Central memory CD8-positive, alpha-beta T cell (primary cell): ENCODE measurements at places on chromosomes 2 and 18.

DNA sequence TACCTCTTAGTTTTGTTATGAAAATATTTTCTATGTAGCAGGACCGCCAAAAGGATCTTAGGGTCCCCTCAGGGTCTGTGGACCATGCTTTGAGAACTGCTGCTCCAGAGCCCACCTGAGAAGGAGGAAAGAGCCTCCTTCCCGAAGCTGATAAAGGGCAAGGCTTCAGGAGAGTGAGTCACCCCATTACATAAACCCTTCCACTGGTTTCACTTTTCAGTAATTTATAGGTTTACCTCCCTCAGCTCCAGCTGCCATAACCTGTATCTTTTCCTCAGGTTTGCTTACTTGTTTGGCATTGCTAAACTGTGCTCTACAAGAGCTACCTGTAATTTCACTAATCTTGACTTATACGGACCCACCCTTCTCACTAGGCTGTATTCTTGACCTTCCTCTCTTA is 6.6 kb downstream of the TTLL4 start:
- peaks cover 14% of the 10 kb centered on the region for H3K4me1 ChIP-seq
- peaks cover 6% of the 10 kb centered on the region for H3K36me3 ChIP-seq
- H3K27me3 ChIP-seq: no peaks in the 10 kb centered on the region
- no peak overlapping the region for H3K27ac ChIP-seq
- no peak for DNase-seq

- no peaks in the 10 kb centered on the region for H3K4me1 ChIP-seq
- H3K27ac ChIP-seq: no peak overlapping the region
- peaks cover 27% of the 10 kb centered on the region for H3K27me3 ChIP-seq
- DNase-seq: no peak
Measured at GRCh38 chr2:48120112-48120511, 213.8 kb upstream of the FBXO11 start.

DNA sequence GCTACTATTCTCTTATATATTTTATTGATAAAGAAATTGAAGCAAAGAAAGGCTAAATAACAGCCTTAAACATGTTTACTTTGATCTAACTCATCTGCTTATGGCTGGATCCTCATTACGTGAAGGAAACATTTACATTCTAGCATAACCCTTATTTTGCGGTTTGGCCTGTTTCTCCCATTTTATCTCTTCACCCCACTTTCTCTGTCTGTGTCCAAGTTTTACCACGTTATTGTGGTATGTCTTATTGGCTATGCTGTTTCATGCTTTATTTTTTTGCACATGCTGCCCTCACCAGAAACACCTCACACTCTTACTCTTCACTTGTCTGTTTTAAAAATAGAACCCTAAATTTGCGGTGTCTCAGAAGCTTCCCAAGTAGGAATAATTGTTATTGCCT is 78.5 kb downstream of the RPIA start:
- no peak for DNase-seq
- H3K36me3 ChIP-seq: no peaks in the 10 kb centered on the region
- H3K4me3 ChIP-seq: no peak overlapping the region
- H3K27ac ChIP-seq: no peak overlapping the region
- no peaks in the 10 kb centered on the region for H3K4me1 ChIP-seq

DNA sequence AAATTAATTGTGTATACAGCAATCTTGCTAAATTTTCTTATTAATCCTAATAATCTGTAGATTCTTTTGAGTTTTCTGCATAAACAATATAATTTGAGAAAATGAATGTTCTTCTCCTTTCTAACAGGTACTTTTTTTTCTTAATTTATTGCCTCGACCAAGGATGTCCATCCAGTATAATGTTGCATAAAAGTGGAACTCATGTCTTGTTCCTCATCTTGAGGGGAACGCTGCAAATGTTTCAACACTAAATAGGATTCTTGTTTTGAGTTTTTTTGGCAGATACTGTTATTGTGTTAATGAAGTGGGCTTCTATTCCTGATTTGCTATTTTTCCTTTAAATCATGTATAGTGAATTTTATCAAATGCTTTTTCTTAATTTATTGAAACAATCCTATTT is 244.4 kb upstream of the REV1 start:
- H3K27ac ChIP-seq: no peak overlapping the region
- no peak for DNase-seq
- no peak overlapping the region for H3K4me3 ChIP-seq
- H3K36me3 ChIP-seq: no peaks in the 10 kb centered on the region
- no peaks in the 10 kb centered on the region for H3K4me1 ChIP-seq

- no peak for DNase-seq
- no peaks in the 10 kb centered on the region for H3K27me3 ChIP-seq
- H3K36me3 ChIP-seq: peaks cover 1% of the 10 kb centered on the region
- H3K4me3 ChIP-seq: no peak overlapping the region
- H3K4me1 ChIP-seq: peaks cover 6% of the 10 kb centered on the region
Measured at GRCh38 chr2:173107629-173108022, 32.0 kb downstream of the MAP3K20 start.

GRCh38 chr18:50218432-50219197 is 23.7 kb upstream of the MYO5B start:
- no peaks in the 10 kb centered on the region for H3K4me1 ChIP-seq
- peaks cover 89% of the 10 kb centered on the region for H3K27me3 ChIP-seq
- H3K27ac ChIP-seq: no peak overlapping the region
- no peak overlapping the region for H3K4me3 ChIP-seq
- H3K36me3 ChIP-seq: no peaks in the 10 kb centered on the region

- no peak overlapping the region for H3K27ac ChIP-seq
- peaks cover 16% of the 10 kb centered on the region for H3K27me3 ChIP-seq
- H3K36me3 ChIP-seq: peaks cover 3% of the 10 kb centered on the region
- no peaks in the 10 kb centered on the region for H3K4me1 ChIP-seq
Measured at GRCh38 chr2:824954-825353, 125.7 kb upstream of the SNTG2 start.

DNA sequence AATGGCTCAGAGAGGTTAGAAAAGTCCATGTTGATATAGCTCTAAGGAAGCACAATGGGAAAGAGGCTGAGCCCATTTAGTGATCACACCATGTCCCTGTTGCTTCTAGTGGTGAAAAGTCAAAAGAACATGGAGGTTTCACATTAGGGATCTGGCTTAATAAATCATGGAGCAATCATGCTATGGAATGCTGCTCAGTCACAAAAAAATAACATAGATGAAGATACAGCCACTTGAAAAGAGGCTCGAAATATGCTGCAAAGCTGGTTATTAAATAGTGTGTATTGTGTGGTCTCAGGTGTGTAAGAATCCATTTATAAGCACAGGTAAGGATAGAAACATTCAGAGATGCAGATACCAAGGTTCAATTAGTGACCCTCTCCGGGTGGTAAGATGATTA is 63.6 kb upstream of the CPO start:
- no peak overlapping the region for H3K4me3 ChIP-seq
- no peak overlapping the region for H3K27ac ChIP-seq
- no peak for DNase-seq
- H3K27me3 ChIP-seq: no peaks in the 10 kb centered on the region
- no peaks in the 10 kb centered on the region for H3K36me3 ChIP-seq

GRCh38 chr18:49617329-49617695 is 55.5 kb downstream of the LIPG start:
- H3K27ac ChIP-seq: no peak overlapping the region
- H3K4me1 ChIP-seq: no peaks in the 10 kb centered on the region
- peaks cover 9% of the 10 kb centered on the region for H3K27me3 ChIP-seq
- no peak for DNase-seq

- no peaks in the 10 kb centered on the region for H3K36me3 ChIP-seq
- no peak overlapping the region for H3K27ac ChIP-seq
- no peaks in the 10 kb centered on the region for H3K4me1 ChIP-seq
Measured at GRCh38 chr2:95722131-95722697, 130.4 kb downstream of the TRIM43 start.

DNA sequence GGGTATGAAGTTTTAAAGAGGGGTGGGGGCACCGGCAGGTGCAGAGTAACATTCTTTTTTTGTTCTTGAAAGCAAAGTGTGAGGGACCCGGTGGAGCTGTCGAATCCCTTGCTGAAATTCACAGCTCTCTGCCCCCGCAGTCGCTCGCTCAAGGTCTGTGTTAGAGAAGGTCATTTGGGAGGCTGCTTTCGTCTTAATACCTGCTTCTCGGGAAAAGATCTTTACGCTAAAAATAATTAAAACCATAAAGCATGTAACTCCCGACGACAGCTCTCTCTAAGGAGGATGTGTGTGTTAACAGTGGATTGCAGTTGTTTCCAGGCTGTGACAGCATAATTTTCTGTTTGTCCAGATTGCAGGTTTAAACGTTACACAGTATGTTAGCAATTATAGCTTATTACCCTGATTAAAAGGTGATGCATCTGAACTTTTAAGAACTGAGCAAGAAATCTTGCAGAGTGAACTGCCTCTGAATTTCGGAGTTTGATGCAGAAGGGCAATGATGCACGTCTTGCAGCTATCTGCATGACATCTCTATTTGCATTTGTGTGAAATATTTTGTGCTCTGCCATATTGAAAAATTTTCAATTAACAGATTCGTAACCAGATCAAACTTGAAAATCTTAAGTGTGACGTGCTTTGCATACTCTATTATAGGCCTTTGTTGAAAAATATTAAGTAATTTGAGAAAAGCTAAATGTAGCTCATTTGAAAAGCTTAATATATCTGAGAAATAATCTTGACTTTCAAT is 954 bp downstream of the RAPGEF4 start:
- H3K27me3 ChIP-seq: peaks cover 78% of the 10 kb centered on the region
- DNase-seq: no peak
- H3K36me3 ChIP-seq: no peaks in the 10 kb centered on the region
- H3K4me1 ChIP-seq: no peaks in the 10 kb centered on the region

- peaks cover 29% of the 10 kb centered on the region for H3K4me1 ChIP-seq
- no peak for DNase-seq
- H3K4me3 ChIP-seq: no peak overlapping the region
Measured at GRCh38 chr2:72676341-72677025, 149.3 kb downstream of the EXOC6B start.

DNA sequence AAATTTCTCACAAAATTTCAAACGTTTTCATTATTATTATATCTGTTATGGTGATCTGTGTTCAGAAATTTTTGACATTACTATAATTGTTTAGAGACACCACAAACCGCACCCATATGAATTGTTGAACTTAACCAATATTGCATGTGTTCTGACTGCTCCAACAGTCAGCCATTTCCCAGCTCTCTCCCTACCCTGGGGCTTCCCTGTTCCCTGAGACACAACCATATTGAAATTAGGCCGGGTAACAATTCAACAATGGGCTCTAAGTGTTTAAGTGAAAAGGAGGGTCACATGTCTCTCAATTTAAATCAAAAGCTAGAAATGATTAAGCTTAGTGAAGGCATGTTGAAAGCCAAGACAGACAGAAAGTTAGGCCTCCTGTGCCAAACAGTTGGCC is 424.0 kb downstream of the DSC3 start:
- no peak for DNase-seq
- H3K36me3 ChIP-seq: peaks cover 2% of the 10 kb centered on the region
- no peak overlapping the region for H3K27ac ChIP-seq
- H3K27me3 ChIP-seq: no peaks in the 10 kb centered on the region

DNA sequence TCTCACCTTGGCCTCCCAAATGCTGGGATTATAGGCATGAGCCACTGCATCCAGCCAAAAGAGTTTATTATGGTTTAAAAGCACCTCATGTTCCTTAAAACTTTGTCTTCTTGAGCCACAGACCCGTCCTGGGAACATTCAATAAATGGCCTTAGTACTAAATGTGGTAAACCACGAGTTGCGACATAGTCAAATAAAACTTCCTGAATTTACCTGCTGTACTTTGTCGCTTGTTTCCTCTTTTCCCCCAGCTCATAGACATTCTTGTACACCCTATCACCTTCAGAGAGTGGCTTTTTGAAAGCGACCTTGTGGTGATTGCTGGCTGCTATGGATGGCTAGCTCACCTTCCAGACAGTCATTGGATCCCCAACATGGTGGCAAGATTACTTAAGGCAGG is 310.4 kb downstream of the LRRTM1 start:
- no peaks in the 10 kb centered on the region for H3K27me3 ChIP-seq
- no peaks in the 10 kb centered on the region for H3K4me1 ChIP-seq
- H3K4me3 ChIP-seq: no peak overlapping the region
- H3K36me3 ChIP-seq: no peaks in the 10 kb centered on the region

GRCh38 chr2:215038421-215038820 is 100.0 kb downstream of the ABCA12 start:
- H3K27ac ChIP-seq: no peak overlapping the region
- no peaks in the 10 kb centered on the region for H3K27me3 ChIP-seq
- no peaks in the 10 kb centered on the region for H3K36me3 ChIP-seq
- DNase-seq: no peak

- peaks cover 42% of the 10 kb centered on the region for H3K36me3 ChIP-seq
- no peak for DNase-seq
- H3K4me3 ChIP-seq: no peak overlapping the region
- no peaks in the 10 kb centered on the region for H3K27me3 ChIP-seq
- H3K4me1 ChIP-seq: peaks cover 69% of the 10 kb centered on the region
- peak overlapping the region; percentile 46 for H3K27ac ChIP-seq
Measured at GRCh38 chr2:233092432-233093165, 32.5 kb downstream of the INPP5D start.

DNA sequence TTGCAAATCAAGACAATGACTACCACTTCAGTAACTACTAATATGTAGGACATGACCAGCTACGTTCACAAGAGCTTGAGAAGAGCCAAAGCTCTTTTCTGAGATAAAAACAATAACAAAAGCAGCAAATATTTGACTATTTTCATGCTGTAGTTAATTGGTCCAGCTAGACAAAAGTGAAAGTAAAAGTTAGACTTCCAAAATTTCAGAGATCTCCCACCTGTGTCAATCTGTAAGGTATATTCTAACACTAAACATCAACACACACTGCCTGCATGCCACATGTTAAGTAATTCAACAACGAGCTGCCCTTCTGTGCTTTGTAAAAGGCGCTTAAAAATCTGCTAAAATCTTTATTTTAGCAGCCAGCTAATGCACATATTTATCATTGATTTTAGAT is 185.9 kb downstream of the SLC39A10 start:
- H3K36me3 ChIP-seq: no peaks in the 10 kb centered on the region
- no peak for DNase-seq
- no peak overlapping the region for H3K27ac ChIP-seq
- no peaks in the 10 kb centered on the region for H3K4me1 ChIP-seq
- peak overlapping the region; percentile 50 for H3K4me3 ChIP-seq

- H3K4me1 ChIP-seq: no peaks in the 10 kb centered on the region
- peaks cover 35% of the 10 kb centered on the region for H3K27me3 ChIP-seq
- DNase-seq: no peak
- no peak overlapping the region for H3K27ac ChIP-seq
- H3K4me3 ChIP-seq: no peak overlapping the region
Measured at GRCh38 chr2:109382226-109382895, 231.4 kb downstream of the SEPTIN10 start.

DNA sequence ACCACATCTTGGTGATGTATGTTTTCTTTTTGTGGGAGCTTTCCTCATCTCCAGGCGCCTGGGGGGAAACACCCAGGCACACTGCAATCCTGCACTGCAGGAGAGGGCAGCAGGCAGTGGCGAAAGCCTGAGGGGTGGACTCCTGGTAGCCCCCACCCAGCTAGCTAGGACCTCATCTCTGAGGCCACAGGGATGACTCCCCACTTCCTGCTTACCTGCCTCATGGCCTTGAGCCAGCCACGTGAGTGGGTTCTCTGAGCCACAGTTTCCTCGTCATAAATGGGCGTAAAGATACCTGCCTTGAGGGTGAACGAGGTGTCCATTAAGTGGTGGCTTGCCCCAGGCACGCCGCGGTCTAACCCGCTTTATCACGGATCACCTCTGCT is 19.1 kb downstream of the TRAF3IP1 start:
- H3K36me3 ChIP-seq: peaks cover 8% of the 10 kb centered on the region
- H3K4me1 ChIP-seq: peaks cover 9% of the 10 kb centered on the region
- no peak for DNase-seq
- no peaks in the 10 kb centered on the region for H3K27me3 ChIP-seq
